HT-29 (cell line): ENCODE measurements at places on chromosomes 13 and 19. TPM values are rescaled to one million over a fixed set of nuclear protein-coding genes. Genes with fewer than 3 reads are reported as not detected.

The ICAM4 gene
- total RNA-seq = 0.69 TPM in 1 of 2 replicates, not detected in the other

The ZNF66 gene
- 0.05 and 0.16 TPM in 2 replicates for total RNA-seq

The FCER2 gene
- not detected in 2 replicates for total RNA-seq

The FAM187B gene
- not detected in 2 replicates for total RNA-seq

The PARP4 gene
- total RNA-seq = 75.6 and 78.9 TPM in 2 replicates

The C19orf67 gene
- not detected in 2 replicates for total RNA-seq

The PGLYRP1 gene
- total RNA-seq = not detected in 2 replicates

The IGSF23 gene
- not detected in 2 replicates for total RNA-seq

The RAB11B gene
- total RNA-seq = 24.0 and 37.1 TPM in 2 replicates

The CYP4F8 gene
- total RNA-seq = not detected in 2 replicates

The LPAR2 gene
- 14.1 and 16.2 TPM in 2 replicates for total RNA-seq

The ZNF527 gene
- total RNA-seq = 0.28 and 1.4 TPM in 2 replicates

The ACTL9 gene
- not detected in 2 replicates for total RNA-seq

The PINLYP gene
- total RNA-seq = 0.03 TPM in 1 of 2 replicates, not detected in the other

The DYRK1B gene
- total RNA-seq = 26.3 and 30.7 TPM in 2 replicates

The MBD3L3 gene
- not detected in 2 replicates for total RNA-seq

The SIGLECL1 gene
- not detected in 2 replicates for total RNA-seq

The GPR4 gene
- not detected in 2 replicates for total RNA-seq

The TLE5 gene
- total RNA-seq = 356 and 359 TPM in 2 replicates

The CPAMD8 gene
- total RNA-seq = not detected in 2 replicates

The PLPPR3 gene
- total RNA-seq = not detected in 2 replicates

The RPS16 gene
- 798 and 1,020 TPM in 2 replicates for total RNA-seq

The BSPH1 gene
- not detected in 2 replicates for total RNA-seq

The PTGIR gene
- total RNA-seq = 0.26 TPM in 1 of 2 replicates, not detected in the other

The TMPRSS9 gene
- 0.31 TPM in 1 of 2 replicates, not detected in the other for total RNA-seq

The KLF1 gene
- total RNA-seq = not detected in 2 replicates

The FGF9 gene
- 3.7 and 8.3 TPM in 2 replicates for total RNA-seq

The ZNF773 gene
- 5.3 and 5.5 TPM in 2 replicates for total RNA-seq

The IZUMO4 gene
- 2.7 and 5.3 TPM in 2 replicates for total RNA-seq

The ZIM2 gene
- total RNA-seq = not detected in 2 replicates

The ZNF610 gene
- not detected in 2 replicates for total RNA-seq

The PEAK3 gene
- not detected in 2 replicates for total RNA-seq

The ZNF761 gene
- total RNA-seq = 6.2 and 6.8 TPM in 2 replicates

The ELSPBP1 gene
- total RNA-seq = not detected in 2 replicates

The ZNF816 gene
- 8.9 and 12.3 TPM in 2 replicates for total RNA-seq

The SERP2 gene
- total RNA-seq = 5.4 and 7.7 TPM in 2 replicates

The ZNF256 gene
- not detected in 2 replicates for total RNA-seq

The CLIP3 gene
- total RNA-seq = 0.13 and 0.31 TPM in 2 replicates

The CA11 gene
- 1.4 and 4.7 TPM in 2 replicates for total RNA-seq

The SELENOV gene
- not detected in 2 replicates for total RNA-seq

The YIPF2 gene
- total RNA-seq = 94.6 and 106 TPM in 2 replicates

The ANGPTL4 gene
- 0.20 TPM in 1 of 2 replicates, not detected in the other for total RNA-seq

The PRKCG gene
- total RNA-seq = 0.03 and 0.05 TPM in 2 replicates

The NECTIN2 gene
- total RNA-seq = 603 and 664 TPM in 2 replicates

The AP1M2 gene
- 154 and 159 TPM in 2 replicates for total RNA-seq

The YJEFN3 gene
- total RNA-seq = 1.0 and 1.9 TPM in 2 replicates

The SIGLEC8 gene
- not detected in 2 replicates for total RNA-seq

The IGFL3 gene
- total RNA-seq = not detected in 2 replicates

The NOVA2 gene
- not detected in 2 replicates for total RNA-seq

The CCDC194 gene
- total RNA-seq = 0.81 and 1.6 TPM in 2 replicates

The EIF3K gene
- total RNA-seq = 724 and 815 TPM in 2 replicates

The PRTN3 gene
- not detected in 2 replicates for total RNA-seq

The MBD3L2 gene
- not detected in 2 replicates for total RNA-seq

The ZNF763 gene
- total RNA-seq = 0.20 and 0.76 TPM in 2 replicates

The MCEMP1 gene
- total RNA-seq = not detected in 2 replicates

The WDR62 gene
- total RNA-seq = 44.1 and 49.0 TPM in 2 replicates

The NFIC gene
- 23.1 and 34.2 TPM in 2 replicates for total RNA-seq
